Midbrain (tissue), 1 donor: ENCODE measurements at places on chromosomes 4 and X.

DNA sequence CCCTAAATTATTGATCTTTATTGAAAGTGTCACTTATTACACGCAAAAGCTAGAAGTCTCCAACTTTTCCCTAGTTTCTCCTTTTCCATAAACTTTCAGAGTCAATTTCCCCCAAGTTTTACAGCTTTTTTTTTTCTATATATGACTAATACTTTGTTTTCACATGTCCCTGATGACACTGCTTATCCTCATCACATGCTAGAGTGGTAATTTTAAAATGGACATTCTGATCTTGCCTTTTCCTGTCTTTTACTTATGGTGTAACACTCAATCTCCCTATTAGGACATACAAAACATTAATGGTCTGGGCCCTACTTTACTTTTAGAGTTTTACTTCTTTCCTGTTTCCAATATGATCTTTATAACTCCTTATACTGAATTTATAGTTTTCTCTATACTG is 112.6 kb downstream of the ANK2 start:
- no peak for DNase-seq

DNA sequence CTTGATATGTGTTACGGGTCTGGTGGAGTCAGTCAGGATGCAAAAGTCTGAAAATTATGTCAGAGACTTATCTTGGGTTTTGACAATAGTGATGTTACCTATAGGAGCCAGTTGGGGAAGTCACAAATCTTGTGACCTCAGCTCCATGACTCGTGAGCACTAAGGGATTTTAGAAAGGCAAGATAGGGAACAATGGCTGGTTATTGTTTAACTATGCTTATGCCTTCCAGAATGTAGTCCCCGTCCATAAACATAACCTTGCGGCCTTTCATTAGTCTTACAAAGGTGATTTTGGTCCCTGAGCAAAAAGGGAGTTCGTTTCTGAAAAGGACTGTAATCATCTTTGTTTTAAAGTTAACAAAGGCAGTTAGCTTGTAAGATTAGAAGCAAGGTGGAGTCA is 23.9 kb upstream of the GATB start:
- DNase-seq: no peak

DNA sequence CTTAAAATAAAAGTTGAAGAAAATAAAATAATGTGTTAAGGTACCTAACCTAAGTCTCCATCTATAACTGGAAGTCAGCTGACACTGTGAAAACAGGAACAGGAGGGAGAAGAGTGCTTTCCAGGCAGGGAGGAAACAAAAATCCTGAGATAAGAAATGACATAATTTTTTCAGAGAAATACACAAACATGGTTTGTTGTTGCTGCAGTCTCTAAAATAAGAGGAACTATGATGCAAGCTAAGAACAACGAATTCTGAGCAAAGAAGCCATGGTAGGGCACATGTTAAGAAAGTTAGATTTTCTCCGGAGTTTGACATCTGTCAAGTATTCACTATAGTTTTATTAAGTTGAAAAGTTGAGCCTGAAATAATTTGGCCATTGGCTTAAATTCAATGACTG is 26.9 kb downstream of the PAPSS1 start:
- no peak for DNase-seq

- DNase-seq: no peak
Measured at GRCh38 chr4:52694936-52695335, 35.8 kb upstream of the USP46 start.

GRCh38 chr4:128249787-128250668 is 37.6 kb downstream of the PGRMC2 start:
- no peak for DNase-seq

DNA sequence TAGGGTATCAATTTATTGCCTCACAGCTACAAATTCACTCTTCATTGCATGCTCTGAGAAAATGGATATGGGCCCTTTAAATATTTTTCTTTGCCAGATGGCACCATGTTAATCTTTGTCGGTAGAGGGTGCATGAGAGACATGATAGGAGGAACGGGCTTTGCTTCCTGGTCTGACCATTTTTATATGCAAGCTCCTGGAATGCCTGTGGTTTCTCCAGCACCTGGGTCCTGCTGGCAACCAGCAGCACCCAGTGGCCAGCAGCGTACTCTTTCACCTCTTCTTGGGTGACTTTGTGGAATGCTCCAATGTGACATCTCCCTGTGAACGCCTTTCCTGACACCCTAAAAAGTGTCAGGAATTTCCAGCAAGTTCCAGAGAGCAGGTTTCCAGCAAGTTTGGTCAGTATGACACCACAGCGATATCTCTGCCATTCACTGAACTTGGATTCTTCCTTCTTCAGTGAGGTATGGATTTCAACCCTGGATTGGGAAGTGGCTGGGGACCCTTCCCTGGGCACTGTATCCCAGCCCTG is 140.3 kb upstream of the PGRMC2 start:
- no peak for DNase-seq

DNA sequence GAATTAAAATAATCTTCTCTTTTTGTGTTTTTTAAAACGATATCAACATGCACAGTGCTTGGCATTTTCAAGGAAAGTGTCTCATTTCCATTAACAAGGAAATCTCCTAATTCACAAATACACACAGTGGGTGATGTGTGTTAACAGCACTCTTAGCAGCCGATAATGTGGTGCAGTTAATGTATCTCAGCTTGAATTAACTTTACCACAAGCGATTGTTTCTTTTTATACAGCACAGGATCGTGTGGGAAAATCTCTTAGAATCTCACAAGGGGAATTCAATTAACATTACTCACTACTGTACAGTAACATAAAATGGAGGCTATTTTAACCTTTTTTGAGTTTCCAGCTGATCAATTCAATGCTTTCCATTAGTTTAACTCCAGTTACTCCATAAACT is 1841.9 kb downstream of the STIM2 start:
- no peak for DNase-seq

- DNase-seq: no peak
Measured at GRCh38 chr4:146522869-146523205, 1.1 kb upstream of the SLC10A7 start.

- DNase-seq: no peak
Measured at GRCh38 chrX:153880440-153880815, 5.5 kb downstream of the L1CAM start.

DNA sequence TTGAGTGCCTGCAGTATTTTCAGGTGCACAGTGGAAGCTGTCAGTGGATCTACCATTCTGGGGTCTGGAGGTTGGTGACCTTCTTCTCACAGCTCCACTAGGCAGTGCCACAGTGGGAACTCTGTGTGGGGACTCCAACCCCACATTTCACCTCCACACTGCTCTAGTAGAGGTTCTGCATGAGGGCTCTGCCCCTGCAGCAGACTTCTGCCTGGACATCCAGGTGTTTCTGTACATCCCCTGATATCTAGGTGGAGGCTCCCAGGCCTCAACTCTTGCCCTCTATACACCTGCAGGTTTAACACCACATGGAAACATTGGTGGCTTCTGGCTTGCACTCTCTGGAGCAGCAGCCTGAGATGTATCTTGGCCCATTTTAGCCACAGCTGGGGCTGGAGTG is 17.0 kb upstream of the NELFA start:
- no peak for DNase-seq

- no peak for DNase-seq
Measured at GRCh38 chrX:152619897-152620296, 17.8 kb upstream of the GABRQ start.

DNA sequence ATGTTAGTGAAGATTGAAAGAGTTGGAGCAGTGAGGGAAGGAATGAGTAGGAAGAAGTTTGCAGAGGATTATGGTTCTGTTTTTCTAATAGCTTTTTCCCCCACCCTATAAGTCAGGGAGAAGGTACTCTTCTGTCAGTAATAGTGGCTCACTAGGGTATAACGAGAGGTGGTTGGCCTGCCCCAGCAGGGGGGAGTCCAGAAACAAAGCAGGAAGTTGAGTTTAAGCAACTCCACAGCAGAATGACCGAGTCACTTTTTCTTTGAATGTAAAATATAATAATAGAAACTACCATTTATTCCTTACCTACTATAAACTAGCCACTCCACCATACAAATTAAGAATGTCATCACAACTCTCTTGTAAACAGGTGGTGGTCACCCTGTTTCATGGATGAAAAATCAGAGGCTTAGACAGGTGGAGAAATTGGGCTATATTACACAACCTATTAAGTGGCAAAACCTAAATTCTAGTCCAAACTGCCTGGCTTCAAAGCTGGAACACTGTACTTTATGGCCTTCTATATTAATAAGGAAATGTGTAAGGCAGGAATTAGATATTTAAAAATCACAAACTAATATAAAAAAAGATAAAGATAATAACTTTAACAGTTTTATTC is 21.9 kb downstream of the AP1AR start:
- DNase-seq: no peak

GRCh38 chrX:115251458-115252233 is 17.8 kb upstream of the LRCH2 start:
- no peak for DNase-seq

GRCh38 chr4:71907782-71908181 is 123.9 kb upstream of the GC start:
- no peak for DNase-seq

GRCh38 chr4:170853422-170854021 is 763.8 kb upstream of the AADAT start:
- DNase-seq: peak; percentile 4

DNA sequence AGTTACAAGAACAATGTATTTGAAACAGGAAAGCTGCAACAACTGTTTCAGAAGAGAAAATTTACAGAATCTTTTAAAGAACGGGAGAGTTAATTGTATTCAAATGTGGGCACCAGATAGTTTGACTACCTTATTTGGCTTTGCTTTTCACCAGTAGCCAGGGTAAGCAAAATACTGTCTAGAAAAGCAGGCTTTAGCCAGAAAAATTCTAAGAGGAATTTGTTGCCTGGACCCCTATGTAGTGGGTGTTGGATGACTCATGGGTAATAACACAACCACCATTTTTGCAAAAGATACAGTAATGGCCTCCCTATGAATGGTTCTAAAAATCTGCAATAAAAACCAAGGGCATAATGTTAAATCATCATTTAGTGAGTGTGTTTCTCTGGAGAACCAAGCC is 233.4 kb upstream of the ANXA3 start:
- DNase-seq: no peak

DNA sequence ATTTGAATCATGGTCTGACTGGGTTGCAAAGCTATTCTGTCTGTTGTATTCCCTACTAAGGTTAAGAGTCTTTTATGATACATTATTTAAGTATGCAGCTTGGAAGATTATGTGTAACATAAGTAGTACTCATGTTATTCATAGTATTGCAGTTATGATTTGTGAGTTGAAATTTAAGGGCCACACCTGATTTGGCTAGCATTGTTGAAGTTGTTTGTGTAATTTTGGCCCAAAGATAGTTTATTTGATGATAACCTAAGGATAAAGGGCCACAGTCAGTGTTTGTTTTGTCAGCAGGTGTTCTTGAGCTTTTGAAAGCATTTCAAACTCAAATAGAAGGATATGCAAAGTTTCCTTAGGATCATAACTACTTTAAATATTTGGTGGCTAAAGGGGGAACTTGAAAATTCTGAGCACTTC is 38.9 kb downstream of the NUDT9 start:
- DNase-seq: no peak

GRCh38 chr4:3422241-3422801 is 19.4 kb upstream of the HGFAC start:
- DNase-seq: no peak

DNA sequence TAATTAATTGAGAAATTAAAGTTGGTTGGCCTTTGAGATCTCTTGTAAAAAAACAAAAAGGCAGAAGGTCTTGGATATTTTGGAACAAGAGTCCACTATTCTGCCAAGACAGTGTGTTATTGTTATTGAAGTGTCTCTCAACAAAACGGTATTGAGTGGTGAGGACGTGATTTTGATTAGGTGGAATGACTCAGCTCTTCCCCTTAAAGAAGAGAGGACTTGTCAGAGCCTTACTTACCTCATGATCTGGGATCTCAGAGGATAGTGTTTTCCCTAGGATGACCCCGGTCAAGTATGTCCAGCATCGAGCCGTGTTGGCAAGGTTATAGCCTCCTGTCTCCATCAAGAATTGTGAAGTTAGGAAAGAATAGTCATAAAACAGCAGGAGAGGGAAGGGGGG is 110.9 kb downstream of the HDAC8 start:
- no peak for DNase-seq

DNA sequence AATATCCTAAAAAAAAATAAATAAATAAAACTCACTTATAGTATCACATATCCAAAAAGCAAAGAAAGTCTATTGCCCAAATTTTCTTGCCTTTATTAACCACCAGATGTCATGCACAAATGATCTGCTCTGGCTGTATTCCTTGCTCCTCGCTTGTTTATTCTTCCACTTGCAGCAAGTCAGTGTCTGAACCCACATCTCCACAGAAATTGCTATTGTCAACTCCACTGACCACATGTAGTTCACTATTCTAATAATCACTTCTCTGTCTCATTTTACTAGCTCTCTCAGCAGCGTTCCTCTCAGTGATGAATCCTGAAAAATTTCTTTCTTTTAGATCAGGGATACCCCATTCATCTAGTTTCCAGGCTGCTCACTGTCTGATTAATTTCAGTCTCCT is 29.3 kb upstream of the CXXC4 start:
- peak; percentile 22 for DNase-seq

DNA sequence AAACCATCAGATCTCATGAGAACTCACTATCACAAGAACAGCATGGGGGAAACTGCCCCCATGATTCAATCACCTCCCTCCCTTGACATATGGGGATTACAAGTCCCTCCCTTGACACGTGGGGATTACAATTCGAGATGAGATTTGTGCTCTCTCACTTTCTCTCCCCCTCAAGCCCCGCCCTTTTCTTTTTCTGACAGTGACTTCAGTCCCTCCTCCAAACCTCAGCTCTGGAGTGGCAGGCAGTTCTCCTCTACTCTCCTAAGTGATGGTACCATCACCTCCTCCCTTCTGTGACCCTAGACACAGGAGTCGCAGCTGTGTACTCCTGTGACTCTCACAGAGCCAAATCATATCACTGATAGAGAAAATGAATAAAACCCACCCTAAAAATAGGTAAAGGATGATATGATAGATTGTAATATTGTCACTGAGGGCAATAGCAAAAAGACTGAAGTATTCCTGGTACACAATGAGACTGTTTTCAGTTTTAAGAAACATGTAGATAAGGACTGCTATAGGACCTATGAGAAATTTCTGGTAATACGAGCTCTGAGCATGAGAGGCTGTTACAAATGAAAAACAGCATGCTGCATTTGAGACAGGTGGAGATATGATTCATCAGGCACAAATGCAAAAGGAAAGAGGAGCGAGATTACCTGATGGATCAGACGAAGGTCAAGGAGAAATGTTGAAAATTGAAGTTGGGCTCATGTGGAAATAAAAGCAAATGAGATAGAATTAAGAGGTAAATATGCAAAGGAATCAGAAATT is 101.2 kb upstream of the CBLL2 start:
- DNase-seq: no peak

GRCh38 chrX:112967903-112968302 is 127.3 kb upstream of the AMOT start:
- DNase-seq: no peak

- no peak for DNase-seq
Measured at GRCh38 chr4:8238515-8239053, 31.0 kb upstream of the HTRA3 start.

GRCh38 chr4:109969087-109969486 is 56.4 kb downstream of the EGF start:
- DNase-seq: no peak
